ENCODE measurements at places on chromosomes 16 and 17.

DNA sequence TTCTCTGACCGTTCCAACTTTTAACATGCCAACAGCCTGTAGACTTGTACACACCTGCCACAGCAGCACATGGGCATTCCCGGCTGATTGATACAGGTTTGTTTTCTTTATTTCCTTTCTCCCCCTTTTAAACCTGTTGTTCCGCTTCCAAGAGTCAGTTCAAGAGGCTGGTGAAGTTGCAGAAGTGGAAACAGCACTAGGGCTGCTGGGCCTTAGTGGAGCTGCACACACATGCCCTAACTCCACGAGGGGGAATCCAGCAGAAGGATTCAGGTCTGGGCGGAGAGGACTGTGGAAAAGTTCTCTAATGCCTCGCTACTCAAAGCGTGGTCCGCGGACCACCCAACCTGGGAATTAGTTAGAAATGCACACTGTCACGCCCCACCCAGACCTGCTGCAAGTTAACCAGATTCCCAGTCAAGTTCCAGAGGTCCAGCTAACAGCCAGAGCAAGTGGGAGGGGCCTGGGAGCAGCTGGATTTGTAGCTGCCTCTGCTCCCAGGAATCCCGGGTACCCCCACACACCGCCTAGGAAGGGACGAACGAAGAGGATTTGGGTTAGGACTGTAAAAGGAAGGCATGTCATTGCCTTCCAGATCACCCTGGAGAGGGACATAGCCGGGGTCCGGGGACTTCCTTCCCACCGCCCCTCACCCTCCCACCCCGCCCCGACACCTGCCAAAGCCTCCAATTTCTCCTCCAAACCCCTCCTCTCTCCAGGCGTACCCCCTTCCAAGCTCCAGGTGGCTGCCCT, 542 bp downstream of the SLC39A11 start:
- no peak for DNase-seq

DNA sequence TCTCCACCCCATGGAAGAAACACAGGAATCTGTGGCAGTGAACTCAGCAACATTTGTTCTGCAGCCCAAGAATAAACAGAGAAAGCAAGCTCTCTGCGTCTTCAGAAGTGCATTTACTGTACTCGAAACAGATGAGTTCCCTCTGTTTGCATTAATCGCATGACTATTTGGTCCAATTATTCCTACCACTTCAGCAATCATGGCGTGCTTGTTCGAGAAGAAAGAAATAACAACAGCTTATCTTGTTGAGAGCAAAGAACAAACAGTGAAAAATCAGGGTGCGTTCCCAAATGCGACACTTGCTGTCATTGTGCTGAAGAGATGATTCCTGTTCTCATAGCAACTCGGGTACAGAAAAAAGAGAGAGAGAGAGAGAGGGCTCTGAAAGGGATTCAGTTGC, 445.3 kb upstream of the MAF start:
- peak; percentile 88 for DNase-seq

DNA sequence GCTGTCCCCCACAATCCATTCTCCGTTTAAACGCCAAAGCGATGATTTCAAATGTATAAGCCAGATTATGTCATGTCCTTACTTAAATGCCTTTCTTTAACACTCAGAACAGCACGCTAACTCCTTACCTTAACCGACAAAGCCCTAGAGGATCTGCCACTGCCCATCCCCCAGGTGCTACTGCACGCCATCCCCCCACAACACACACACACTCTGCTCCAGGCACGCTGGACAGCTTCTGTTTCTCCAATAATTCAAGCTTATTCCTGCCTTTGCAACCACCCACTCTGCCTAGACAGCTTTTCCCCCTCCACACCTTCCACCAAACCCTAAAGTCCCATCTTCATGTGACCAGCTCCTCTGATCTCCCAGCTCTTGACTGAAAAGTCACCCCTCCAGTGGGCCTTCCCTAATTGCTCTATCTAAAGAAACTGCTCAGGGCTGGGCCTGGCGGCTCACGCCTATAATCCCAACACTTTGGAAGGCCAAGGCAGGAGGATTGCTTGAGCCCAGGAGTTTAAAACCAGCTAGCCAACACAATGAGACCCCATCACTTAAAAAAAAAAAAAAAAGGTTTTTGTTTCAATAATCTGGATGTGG, 38.9 kb upstream of the RPL38 start:
- no peak for DNase-seq

GRCh38 chr16:80347900-80348299, 192.9 kb upstream of the DYNLRB2 start:
- DNase-seq = no peak

GRCh38 chr16:61936522-61936921, 99.7 kb downstream of the CDH8 start:
- DNase-seq = no peak

- DNase-seq = no peak
Measured at GRCh38 chr17:42132941-42133340, 10.3 kb downstream of the HSPB9 start.

DNA sequence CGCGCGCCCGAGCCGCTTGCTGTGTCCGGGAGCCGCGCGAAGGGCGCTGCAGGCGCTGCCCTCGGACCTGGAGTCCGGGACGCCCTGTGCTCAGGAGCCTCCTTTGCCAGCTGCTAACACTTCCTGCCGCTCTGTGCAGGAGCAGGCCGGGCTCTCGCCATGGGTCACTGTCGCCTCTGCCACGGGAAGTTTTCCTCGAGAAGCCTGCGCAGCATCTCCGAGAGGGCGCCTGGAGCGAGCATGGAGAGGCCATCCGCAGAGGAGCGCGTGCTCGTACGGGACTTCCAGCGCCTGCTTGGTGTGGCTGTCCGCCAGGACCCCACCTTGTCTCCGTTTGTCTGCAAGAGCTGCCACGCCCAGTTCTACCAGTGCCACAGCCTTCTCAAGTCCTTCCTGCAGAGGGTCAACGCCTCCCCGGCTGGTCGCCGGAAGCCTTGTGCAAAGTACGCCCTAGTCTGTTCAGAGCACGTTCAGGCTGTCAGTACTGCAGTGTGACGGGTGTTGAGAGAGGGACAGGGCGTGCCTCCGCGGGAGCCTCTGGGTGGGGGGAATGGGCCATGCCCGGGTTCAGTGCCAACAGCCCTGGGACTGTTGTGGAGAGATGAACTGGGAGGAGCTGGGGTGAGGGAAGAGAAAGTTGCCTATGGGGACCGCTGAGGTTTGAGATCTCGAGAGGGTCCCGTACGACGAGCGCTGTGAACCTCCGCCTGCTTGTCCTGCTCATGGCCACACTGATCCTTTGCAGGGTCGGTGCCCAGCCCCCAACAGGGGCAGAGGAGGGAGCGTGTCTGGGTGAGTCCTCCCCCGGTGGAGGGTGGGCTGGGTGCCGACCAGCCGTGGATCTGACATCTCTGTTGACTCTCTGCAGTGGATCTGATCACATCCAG, 1.3 kb downstream of the ZNF276 start:
- DNase-seq = no peak

All from NCI-H1436 treated with DMSO at 0.1 percent for 48 hours (cell line).